ENCODE measurements at places on chromosomes 1 and 21.

- peak; percentile 84 for DNase-seq
Measured at GRCh38 chr1:39491146-39491921, at the start of gene BMP8A. Gene BMP8A, plus strand, starts transcription at chr1:39491636. Its CDS starts 356 bp downstream, at chr1:39491992.

DNA sequence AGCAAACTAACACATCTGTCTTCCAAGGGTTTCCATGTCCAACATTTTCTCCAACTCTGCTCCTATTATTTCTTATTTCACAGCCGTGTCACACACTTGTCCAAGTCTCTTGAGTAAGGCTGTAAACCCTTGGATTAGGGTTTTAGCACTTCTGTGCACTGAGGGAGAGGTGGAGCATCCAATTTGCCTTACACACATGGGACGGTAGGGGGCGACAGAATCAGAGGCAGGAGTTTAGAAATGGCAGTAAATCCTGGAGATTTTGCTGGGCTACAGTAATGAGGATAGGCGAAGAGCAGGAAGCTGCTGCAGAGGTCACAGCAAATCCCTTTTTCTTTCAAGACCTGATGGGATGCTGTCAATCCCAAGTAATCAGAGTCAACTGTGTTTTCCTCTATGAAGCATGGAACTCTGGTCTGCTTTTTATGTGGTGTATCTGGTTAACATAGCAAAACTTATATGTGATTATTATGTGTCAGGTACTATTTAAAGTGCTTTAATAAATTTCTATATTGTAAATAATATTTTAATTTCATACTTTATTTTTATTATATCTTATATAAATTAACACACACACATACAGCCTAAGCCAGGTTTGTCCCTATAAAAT is 15.4 kb upstream of the LCE5A start:
- peak; percentile 38 for DNase-seq

- peak; percentile 69 for DNase-seq
Measured at GRCh38 chr1:200379432-200379757, 30.4 kb downstream of the ZNF281 start.

- DNase-seq: no peak
Measured at GRCh38 chr1:53411541-53412152, 47.6 kb upstream of the DMRTB1 start.

- DNase-seq: peak; percentile 29
Measured at GRCh38 chr1:184866991-184867788, 107.1 kb downstream of the NIBAN1 start.

GRCh38 chr1:5659606-5660005 is 332.6 kb downstream of the NPHP4 start:
- DNase-seq: no peak

DNA sequence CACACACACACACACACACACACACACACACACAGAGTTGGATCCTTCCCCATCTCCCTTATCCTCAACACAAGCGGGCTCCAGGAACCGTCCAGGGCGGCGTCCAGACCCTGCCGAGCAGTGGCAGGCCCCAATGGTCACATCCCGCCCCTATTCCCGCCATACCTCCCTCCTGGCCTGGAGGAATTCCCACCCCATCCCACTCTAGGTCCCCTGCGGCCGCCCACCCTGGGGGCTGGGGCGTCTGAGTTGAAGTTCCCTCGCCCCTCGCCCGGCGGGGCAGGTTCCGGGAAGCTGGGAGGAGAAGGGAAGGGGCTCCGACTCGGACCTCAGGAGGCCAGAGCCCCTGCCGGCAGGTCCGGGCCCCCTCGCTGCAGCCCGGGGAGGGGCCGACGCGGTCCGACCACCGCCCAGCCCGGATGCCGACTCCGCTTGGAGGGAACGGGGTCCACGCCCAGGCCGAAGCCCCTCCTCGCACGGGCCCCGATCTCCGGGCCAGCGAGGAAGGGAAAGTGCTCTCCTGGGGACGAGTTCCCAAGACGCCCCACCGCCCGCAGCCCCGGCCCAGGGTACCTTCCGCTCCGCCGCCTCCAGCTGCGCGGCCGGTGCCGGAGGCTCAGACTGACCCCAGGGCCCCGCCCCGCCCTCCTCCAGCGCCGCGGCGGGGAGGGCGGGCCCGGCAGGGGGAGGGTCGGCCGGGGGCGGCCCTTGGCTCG is at the start of gene RHOC:
Gene RHOC (minus strand): TSS at position 623 of the 716 bp plus-strand sequence. CDS start 3,328 bp downstream, outside the sequence.
- peak; percentile 89 for DNase-seq

GRCh38 chr1:221884821-221885220 is 142.9 kb upstream of the DUSP10 start:
- DNase-seq: no peak

GRCh38 chr1:40372658-40373322 is 737 bp upstream of the SMAP2 start:
- no peak for DNase-seq

GRCh38 chr1:239367196-239367810 is 19.1 kb upstream of the CHRM3 start:
- no peak for DNase-seq

GRCh38 chr1:237183963-237184540 is 142.1 kb downstream of the RYR2 start:
- DNase-seq: no peak

GRCh38 chr1:154940651-154941194 is 4.2 kb upstream of the PMVK start:
- no peak for DNase-seq

GRCh38 chr1:226733876-226734275 is 5.2 kb downstream of the ITPKB start:
- DNase-seq: no peak

GRCh38 chr1:168365719-168366479 is 85.2 kb downstream of the TBX19 start:
- DNase-seq: no peak

GRCh38 chr1:26993237-26994019 is at the start of gene TRNP1:
Gene TRNP1, plus strand, starts transcription at chr1:26993692. Its CDS starts 95 bp downstream, at chr1:26993787.
- peak; percentile 95 for DNase-seq

DNA sequence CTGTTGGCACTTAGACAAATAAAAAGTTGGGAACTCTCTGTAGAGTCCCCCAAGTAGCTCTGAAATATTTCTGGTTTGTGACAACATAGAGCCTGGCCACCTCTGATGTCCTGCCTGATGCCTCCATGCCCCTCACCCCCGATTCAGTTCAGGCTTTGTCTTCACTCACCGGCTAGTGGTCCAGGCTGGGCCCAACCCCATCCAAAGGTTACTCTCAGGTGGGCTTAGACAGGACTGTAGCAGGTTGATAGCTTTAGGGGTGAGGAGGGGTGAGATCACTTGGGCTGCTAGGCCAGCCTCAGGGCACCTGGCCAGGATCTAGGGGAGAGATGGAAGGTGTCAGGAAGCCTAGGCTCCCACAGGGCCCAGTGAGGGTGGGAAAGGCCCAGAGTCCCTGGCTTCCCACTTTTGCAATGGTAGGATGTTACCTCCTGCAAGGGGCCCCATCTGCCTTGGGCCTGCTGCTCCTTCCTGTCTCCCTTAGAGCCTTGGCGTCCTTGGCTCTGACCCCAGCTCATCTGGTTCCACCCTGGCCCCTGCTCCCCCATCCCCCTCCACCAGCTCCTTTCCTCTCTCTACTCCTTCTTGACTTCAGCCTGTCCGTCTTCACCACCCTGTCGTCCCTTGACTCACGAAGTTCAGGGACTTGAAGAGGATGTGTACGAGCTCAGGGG is 6.7 kb downstream of the EPS8L3 start:
- DNase-seq: no peak

GRCh38 chr1:214438075-214438474 is 113.3 kb downstream of the PTPN14 start:
- no peak for DNase-seq

GRCh38 chr1:221072214-221072613 is 193.0 kb downstream of the HLX start:
- DNase-seq: no peak

DNA sequence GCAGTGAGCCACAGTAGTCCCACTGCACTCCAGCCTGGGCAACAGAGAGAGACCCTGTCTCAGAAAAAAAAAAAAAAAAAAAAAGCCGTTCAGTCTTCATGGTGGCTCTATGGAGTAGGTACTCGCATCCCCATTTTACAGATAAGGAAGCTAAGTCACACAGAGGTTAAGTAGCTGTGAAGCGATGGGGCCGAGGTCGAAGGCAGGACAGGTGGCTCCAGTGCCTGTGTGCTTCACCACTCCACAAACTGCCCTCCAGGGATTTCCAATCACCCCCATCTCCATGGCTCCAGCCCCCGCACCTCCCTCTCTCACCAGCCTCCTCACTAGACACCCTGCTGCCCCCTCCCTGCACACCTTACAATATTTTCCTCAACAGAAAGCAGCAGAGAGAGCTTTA is 61.9 kb downstream of the SYF2 start:
- DNase-seq: no peak

GRCh38 chr21:45277101-45278045 is 10.3 kb downstream of the POFUT2 start:
- DNase-seq: no peak

- DNase-seq: no peak
Measured at GRCh38 chr21:36265431-36265830, 54.6 kb upstream of the MORC3 start.

- peak; percentile 31 for DNase-seq
Measured at GRCh38 chr1:225689882-225690459, 37.0 kb upstream of the ENAH start.

- DNase-seq: no peak
Measured at GRCh38 chr1:230517786-230518185, 91.7 kb upstream of the PGBD5 start.

GRCh38 chr1:30744060-30744756 is 13.4 kb downstream of the LAPTM5 start:
- no peak for DNase-seq

- no peak for DNase-seq
Measured at GRCh38 chr1:163083690-163084089, 14.5 kb downstream of the RGS4 start.

DNA sequence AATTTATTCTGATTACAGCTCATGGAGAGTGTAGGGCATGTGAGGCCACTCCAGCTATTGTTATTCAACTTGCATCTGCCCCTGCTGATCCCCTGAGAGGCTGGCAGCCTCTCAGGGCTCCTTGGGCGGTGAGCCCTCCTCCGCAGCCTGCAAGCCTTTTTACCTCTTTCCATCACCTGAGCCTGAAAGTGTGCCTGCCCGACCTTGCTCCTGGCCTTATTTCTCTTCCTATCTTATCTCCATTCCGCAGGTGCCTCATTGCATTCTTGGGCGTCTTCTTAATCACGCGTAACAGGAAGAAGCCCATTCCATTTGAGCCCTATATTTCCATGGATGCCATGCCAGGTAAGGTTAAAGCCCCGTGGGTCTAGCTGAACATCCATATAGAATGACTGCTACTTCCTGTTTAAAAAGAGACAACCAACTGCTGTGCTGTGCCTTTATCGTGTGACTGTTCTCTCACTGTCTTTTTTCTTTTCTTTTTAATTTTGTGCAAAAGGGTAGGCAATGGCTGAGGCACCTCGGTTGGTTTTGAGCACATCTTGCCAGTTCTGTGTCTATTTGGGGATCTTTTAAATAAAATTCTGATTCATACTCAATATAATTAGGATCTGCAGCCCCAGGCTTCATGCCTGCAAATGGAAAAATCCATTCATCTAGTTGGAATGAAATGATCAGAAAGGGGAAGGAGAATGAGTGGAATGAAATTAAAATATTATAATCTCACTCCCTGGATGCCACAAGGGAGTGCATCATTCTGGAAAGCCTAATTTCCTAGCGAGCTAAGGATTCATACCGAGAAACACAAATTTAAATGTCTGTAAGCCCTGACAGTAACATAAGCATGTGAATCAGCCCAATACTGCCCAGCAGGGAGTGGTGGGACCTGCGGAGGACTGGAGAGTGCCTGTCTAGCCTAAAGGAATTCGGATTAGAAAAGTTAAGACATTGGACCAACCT is 38.6 kb upstream of the RCAN3 start:
- DNase-seq: peak; percentile 14

DNA sequence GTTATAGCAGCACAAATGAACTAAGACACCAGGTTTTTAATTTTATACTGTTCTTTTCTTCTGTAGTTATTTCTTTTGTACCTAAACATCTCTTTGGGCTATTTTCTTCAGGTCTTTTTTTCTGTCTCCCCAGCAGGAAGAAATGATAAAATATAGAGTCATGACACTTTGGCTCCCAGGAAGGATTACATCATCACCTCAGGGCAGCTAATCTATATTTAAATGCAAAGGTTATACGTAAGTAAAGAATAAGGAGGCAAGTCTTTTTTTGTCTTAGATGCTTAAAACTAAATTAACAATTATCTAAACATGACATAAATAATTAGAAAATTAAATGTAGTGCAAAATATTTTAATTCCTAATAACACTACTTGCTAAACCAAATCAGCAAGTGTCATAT is 57.0 kb downstream of the WARS2 start:
- DNase-seq: no peak

- no peak for DNase-seq
Measured at GRCh38 chr1:56774067-56774609, 45.1 kb downstream of the FYB2 start.

- DNase-seq: no peak
Measured at GRCh38 chr1:25046194-25046532, 116.1 kb upstream of the RUNX3 start.

- no peak for DNase-seq
Measured at GRCh38 chr1:22751124-22751531, 40.5 kb downstream of the EPHB2 start.

GRCh38 chr1:182520736-182521135 is 68.3 kb downstream of the RNASEL start:
- DNase-seq: peak; percentile 4

- no peak for DNase-seq
Measured at GRCh38 chr21:37815893-37816292, 100.4 kb downstream of the KCNJ6 start.

DNA sequence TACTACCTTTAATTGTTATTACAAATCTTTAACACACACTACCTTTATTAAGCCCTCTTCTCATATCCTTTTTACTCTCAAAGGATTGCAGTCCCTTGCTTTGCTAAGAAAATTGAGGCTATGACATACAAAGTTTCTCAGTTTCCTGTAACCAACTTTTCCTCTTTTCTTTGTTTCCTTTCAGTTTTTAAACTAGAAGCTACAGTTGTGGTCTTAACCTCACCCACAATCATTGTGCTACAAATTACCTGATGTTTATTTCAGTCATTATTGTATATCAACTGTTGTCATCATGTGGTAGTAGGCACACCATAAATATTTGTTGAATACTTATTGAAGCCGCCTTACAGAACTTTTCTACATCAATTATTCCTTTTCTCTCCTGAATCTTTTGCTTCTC is 51.8 kb downstream of the SLAMF6 start:
- no peak for DNase-seq

DNA sequence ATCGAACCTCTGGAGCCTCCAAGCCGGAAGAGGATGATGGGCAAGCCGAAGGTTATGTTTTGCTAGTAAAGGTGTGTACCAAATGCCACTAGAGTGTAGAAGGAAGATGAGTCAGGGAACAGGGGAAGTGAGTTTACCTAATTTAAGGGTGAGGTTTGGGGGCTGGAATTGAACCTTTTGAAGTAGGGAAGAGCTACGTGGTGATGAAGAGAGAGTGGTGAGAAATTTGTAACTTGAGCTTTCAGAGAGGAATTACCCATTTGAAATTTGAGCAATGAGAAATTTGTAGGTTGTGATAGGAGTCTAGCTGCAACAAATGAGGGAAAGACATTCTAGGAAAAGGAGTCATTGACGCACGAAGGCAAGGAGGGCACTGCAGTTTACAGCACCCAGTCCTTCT is 70.0 kb upstream of the TENT5C start:
- DNase-seq: no peak

- no peak for DNase-seq
Measured at GRCh38 chr1:230626232-230626631, 16.0 kb upstream of the COG2 start.
